SIG-M5 (cell line): ENCODE measurements at places on chromosomes 2 and 18.

DNA sequence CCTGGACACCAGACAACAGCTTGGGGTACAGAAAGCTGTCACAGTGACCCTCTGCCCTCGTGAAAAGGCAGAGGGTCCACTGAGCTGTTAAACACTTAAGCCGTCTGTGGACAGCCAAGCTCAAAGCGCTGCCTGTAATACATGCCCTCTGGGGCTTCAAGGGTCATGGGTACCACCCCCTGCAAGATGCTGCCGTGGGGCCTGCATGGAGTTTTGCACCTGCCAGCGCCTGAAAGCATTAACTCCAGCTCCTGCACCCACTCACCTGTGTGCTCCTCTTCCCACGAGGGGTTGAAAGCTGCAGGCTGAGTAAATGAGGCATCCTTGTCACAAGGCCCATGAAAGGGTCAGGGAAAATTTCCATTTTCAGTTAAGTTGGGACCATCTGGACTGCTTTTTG is 70.6 kb upstream of the PHLPP1 start:
- DNase-seq: no peak

GRCh38 chr18:11946756-11947155 is 34.6 kb upstream of the IMPA2 start:
- DNase-seq: no peak

DNA sequence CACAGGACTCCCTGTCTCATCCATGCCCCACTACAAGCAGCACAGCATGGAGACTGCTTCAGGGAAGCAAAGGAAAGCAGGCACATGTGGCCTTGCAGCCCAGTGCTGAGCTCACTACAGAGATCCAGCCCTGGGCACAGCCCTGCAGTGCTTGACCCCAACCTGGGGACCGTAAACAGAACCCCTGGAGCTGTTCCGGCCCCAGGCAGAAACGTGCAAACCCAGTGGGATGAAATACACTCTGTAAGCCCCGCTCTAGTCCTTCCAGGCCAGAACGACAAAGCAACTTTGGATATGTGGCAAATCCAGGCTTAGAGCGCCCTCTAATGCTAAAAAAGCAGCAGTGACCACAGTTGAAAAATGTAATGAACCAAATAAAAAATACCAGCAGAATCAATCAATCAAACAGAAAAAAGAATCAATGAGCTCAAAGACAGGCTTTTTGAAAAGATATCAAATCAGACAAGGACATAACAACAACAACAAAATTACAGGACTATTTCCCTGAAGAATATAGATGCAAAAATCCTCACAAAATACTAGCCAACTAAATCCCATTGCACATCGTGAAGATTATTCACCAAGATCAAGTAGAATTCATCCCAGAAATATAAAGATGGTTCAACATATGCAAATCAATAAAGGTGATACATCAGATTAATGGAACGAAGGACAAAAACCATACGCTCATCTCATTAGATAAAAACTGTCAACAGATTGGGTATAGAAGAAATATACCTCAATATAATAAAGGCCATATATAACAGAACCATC is 45.6 kb downstream of the ZNF519 start:
- no peak for DNase-seq

DNA sequence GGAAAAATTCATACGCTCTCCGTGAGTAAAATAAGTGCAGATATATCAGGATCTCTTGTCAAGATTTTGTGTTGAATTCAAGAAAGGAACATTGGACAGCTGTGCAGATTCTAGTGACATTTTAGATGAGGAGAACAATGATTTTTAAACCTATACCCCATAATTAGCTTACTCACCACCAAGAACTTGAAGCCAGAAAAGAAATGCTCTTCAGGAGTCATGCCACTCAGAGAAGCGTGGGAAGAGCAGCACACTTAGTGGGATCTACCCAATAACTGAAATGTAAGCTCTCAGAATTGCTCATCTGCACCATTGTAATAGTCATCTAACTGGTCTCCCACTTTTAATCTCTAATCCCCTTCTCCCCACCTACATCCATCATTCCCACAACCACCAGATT is 9.2 kb upstream of the ERMN start:
- DNase-seq: no peak

- DNase-seq: no peak
Measured at GRCh38 chr2:216710551-216711301, 15.4 kb upstream of the IGFBP5 start.

GRCh38 chr2:173049831-173050230 is 25.8 kb upstream of the MAP3K20 start:
- no peak for DNase-seq

DNA sequence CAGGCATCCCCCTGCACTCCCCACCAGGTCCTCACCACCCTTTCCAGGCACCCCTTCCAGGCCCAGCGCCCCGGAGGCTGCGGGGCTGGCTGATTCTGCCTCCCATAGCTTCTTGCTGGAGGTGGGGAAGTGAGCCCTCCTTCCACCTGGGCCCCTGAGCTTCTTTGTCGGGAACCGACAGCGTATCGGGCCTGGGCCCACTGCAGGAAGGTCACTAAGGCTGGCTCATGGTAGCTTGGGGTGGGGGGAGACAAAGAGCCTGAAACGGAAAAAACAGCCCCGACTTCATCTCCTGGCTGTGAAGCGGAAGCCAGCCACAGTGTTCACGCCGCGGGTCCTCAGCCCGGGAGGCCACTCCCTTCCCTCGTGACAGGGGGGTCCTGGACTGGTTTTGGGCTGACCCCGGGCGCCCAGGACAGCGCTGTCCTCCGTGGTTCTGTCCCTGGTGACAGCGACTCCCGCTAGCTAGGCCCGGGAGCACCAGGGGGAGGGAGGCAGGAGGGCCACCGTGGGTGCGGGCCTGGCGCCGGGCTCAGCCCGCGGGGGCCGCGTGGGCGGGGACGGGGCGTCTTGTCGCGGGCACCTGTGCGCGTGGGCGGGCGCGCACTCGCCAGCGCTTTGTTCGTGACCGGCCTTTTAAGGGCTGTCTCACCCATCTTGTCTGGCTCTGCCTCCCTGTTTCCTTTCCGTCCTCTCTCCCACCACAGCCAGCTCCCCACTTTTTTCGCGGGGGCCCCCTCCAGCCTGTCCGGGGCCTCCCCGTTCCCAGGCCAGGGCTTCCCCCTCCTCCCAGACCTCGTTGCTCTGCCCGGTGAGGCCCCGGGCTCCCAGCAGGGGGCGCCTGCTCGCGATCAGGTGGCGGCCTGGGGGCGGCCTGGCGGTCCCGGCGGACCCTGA is 64.9 kb downstream of the DNMT3A start:
- no peak for DNase-seq

- no peak for DNase-seq
Measured at GRCh38 chr2:43160778-43161177, 65.6 kb downstream of the ZFP36L2 start.

- DNase-seq: no peak
Measured at GRCh38 chr2:149080971-149081370, 42.5 kb downstream of the LYPD6B start.

- no peak for DNase-seq
Measured at GRCh38 chr2:23926290-23926749, 603 bp downstream of the ATAD2B start.

GRCh38 chr2:149765636-149766035 is 178.1 kb upstream of the MMADHC start:
- no peak for DNase-seq

- no peak for DNase-seq
Measured at GRCh38 chr18:49745045-49746014, 68.0 kb downstream of the ACAA2 start.

GRCh38 chr18:45730832-45731575 is 7.0 kb downstream of the SLC14A1 start:
- no peak for DNase-seq

GRCh38 chr2:241817126-241817820 is 8.3 kb downstream of the NEU4 start:
- no peak for DNase-seq

DNA sequence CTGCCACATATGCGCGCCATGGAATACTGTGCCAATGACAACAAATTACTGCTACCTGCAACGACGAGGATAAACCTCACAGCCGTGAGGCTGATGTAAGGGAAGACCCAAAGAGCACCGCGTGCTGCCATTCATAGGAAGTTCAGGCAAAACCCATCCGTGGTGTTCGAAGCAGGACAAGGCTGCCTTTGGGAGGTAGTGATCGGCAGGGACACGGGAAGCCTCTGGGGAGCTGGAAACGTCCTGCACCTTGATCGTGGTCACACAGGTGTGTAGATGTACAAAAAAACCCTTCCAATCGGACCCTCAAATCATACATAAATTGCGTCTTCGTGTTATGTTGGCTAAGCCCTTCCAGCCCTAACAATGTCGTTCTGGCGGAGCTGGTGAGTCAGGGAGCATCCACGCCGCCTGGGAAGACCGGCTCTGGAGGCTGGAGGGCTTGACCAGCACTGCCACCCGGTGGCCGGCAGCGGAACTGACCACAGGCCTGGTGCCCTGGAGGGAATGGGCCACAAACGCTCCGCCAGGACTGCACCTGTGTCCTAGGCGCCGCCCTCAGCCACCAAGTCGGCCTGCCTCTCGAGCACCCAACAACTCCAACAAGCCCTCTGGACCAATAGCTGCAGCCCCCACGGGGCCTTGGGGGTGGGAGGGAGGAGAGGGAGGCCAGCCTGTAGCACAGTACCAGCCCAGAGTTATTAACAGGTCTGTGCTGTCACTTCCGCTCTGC is 4.1 kb upstream of the NEURL3 start:
- DNase-seq: no peak

DNA sequence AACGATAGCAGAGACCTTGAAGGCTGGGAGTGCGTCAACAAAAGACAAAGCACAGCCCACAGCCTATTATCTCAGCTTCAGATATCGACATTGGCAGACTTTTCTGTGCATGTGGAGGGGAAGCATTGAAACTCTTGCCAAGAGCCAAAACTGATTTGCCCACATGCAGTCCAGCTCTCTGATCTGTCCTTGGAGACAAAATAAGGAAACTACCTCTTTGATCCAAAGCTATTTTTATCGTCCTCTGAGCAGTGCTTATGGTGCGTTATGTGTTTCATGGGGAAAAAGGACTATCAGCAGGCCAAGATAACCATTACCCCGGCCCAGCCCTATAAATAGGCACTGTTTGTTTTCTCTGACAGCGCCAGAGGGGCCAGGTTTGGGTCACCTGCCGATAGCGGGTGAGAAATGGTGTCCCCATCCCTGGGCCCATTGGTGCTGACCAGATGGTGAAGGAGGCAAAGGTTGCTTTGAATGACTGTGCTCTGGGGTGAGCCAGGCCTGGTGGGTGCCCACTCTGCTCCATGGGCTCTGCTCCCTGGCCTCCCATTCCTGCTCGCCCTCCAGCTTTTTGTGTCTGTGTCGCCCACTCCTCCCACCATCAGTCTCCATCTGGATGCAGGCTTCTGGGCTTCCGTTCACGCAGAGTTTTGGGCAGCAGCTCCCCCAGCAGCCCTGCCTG is 176.1 kb upstream of the HS6ST1 start:
- no peak for DNase-seq

DNA sequence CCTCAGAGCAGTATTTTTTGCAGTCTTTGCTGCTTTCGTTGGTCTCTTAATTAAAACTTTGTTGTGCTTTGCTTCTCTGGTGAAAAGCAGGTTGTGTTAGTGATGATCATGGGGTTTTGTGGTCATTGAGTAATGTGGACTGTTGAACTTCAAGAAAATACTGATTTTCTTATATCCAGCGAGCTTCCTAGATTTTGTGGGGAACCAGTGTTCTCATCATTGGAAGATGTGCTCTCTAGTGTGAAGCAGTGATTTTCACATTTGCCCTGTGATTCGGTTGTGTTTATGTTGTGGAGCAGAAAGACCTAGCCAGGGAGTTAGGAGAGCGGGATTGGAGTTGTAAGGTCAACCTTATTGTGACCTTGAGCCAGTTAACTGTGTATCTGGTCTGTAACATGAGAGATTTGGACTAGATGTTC is 12.4 kb downstream of the ASAP2 start:
- DNase-seq: no peak

- DNase-seq: no peak
Measured at GRCh38 chr2:6423157-6423556, 442.6 kb downstream of the CMPK2 start.

GRCh38 chr2:69741229-69741574 is 732 bp upstream of the ANXA4 start:
- no peak for DNase-seq

DNA sequence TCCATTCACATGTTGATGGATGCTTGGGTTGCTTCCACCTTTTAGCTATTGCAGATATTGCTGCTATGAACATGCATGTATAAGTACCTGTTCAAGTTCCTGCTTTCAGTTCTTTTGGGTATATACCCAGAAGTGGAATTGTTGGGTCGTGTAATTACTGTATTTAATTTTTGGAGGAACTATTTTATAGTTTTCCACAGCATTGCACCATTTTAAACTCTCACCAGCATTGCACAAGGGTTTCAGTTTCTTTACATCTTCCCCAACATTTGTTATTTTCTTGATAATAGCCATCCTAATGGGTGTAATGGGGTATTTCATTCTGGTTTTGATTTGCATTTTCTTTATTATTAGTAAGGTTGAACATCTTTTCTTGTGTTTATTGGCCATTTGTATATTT is 16.0 kb downstream of the ACTR3 start:
- no peak for DNase-seq

GRCh38 chr2:186751078-186751477 is 57.2 kb downstream of the FAM171B start:
- no peak for DNase-seq

DNA sequence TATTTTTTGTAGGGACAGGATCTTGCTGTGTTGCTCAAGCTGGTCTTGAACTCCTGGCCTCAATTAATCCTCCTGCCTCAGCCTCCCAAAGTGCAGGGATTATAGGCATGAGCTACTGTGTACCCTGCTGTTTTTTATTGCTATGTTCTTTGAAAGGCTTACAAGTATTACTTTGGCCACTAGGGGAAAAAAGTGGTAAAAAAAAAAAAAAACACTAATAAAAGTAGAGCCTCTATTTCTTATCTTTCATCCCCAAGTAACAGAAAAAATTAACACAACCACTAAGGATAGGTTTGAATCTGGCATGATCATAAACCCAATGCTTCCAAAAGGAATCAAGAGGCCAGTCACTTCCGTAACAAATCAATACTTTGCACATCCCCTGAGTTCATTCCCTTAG is 11.6 kb downstream of the NOL10 start:
- DNase-seq: no peak

DNA sequence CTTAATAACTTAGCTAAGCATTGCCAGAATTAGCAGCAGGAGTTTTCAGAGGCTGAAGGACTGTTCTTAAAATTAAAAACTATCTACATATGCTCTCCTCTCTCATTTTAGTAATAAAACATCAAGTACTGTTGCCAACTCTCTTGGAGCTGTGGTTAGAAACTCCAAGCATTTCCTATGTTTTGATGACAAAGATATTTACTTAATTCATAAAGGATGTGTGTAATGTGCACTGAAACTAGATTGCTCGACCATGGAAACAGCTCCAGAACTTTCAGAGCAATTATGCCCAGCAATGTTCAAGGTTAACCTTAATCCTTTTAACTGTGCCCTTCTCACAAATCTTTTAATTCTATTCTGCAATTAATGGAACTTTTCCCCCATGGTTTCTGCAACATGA is 8.4 kb downstream of the GRP start:
- DNase-seq: no peak

DNA sequence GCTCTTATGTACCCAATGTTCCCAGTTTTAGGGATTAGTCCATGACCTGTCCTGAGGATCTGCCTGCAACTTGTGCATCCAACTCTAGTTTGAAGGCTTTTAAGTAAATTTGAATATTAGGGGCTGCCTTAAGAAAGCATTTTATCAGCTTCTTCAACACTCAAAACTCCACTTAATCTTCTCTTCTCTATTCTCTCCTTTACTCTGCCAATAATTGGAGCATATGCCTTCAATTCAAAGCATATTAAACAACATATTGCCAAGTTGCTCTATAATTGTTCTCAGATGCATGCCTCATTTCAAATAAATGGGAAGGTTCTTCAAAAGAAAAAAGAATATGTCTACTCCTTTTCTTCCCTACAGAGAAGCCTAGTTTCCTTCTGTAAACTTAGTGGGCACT is 84.8 kb upstream of the NCKAP5 start:
- DNase-seq: no peak

GRCh38 chr2:55051026-55051866 is 995 bp upstream of the RTN4 start:
- no peak for DNase-seq
